ENCODE measurements at places on chromosomes 4 and X.

- DNase-seq = no peak
These were observed 5.2 kb downstream of the UGDH start for GRCh38 chr4:39522068-39522467.

DNA sequence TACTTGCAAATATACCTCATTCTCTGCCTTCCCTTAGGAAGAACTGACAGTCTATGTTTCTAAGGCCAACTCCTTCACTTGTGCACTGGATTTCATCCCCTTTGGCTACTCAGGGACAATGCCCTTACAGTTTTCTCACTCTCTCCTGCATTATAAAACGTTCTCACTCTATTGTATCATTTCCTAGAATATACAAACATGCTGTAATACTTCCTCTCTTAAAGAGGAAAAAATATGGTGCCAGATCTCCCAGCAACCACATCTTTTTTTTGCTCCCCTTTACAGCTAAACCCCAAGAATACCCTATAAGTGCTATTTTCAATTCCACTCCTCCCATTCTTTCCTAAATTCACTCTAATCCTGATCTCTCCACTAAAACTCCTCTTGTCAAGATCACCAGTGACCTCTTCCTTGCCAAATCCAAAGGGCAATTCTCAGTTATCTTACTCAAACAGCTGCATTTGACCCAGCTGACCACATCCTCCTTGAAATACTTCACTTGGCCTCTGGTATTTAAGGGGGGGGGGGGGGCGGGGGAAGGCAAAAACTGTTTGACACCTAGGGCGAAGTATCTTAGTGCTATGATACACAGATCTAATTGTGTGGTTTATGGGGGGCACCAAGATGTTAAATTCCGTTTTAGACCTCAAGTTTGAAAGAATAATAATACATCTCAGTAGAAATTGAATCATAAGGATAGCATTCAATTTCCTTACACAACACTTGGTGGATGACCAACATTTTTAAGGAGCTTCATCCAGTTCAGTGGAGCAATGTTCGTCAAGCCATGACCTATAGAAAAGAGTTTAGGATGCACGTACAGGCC, 1.6 kb downstream of the RCHY1 start:
- DNase-seq = peak; percentile 54

DNA sequence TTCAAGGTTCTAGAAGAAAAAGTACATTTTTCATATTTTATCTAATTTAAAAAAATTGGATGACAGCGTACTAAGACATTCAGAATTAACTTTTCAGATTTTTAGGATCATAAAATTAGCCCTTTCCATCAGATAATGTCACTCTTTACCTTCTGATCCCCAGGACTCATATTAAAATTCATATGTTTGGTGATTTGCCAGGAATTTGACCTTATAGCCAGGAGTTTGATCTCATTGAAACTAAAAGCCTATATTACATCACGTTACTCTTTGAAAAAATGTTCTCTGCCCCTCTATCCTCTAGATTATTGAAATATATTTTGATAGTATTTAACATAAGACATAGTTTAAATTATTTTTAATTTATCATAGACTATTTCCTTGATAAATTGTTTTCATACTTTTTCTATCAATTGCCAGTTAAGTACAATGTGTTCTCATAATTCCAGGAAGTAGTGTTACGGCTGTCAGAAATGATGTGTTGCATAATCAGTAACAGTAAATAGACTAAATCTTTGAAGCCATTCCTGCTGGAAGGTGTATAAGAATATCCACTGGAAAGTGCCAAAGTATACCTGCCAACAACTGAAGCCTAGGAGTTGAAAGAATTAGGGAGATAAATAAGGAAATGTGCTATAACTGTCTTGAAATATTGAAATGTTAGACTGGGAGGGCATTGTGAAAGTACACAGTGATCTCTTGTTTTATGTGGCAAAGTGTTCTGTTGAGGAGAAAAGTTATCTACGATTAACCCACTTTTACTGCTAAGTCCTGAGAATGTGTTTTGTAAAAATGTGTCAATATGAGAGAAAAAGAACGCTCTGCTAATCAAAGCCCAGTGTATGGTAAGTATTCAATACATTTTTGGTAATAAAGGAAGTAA, 32.9 kb upstream of the PDGFC start:
- no peak for DNase-seq

GRCh38 chrX:153060095-153060445, 3.8 kb downstream of the PNMA3 start:
- DNase-seq = no peak

- DNase-seq = peak; percentile 92
These were observed 182.6 kb downstream of the GABRB1 start for GRCh38 chr4:47213971-47214370.

GRCh38 chrX:78024349-78025059, 55.1 kb upstream of the PGAM4 start:
- peak; percentile 1 for DNase-seq

DNA sequence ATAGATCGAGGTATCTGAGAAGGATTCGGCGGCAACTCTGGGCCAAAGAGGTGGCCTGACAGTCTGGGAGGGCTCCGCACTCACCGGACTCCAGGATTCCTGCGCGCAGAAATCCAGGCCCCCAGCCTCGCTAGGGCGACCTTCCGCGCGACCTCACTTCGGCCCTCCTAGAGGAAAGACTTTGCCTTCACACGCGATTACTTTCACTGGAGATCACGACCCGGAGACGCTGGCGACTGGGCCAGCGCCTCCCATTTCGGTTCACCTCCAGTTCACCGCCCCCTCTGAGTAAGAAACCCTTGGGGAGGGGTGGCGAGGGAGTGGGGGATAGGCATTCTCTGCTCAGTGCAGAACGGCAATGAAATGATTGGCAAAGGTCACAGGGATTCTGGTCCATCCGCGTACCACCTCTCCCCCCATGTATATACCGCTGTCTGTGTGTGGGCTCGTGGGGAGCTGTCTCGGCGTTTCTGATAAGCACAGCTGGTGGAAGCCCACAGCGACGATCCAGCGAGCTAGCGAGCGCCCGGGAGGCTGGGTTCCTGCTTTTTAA, 2.5 kb downstream of the POU3F4 start:
- no peak for DNase-seq

DNA sequence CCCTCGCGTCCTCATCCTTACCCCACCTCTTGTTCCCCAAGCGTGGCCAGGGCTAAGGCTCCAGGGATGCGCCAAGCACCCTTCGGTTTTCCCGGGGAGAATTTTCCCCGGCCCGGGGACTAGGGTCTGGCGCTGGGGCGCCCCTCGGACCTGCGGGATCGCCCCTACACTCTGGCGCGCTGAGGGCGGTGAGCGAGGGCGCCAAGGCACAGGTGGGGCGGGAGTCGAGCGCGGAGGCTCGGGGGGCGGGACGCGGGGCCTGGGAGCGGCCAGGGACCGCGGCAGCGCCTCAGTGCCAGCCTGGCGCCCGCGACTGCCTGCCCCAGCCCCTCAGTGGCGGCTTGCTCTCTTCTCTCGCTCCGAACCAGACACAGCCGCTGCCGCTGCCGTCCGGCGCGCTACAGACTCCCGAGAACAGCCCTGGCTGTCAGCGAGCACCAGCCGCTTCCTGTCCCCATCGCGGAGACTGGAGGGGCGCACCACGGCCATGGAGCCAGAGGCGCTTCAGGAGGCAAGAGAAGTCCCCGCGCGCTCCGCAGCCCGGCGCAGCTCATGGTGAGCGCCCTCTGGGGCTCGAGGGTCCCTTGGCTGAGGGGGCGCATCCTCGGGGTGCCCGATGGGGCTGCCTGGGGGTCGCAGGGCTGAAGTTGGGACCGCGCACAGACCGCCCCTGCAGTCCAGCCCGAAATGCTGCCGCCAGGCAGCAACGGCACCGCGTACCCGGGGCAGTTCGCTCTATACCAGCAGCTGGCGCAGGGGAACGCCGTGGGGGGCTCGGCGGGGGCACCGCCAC, at the start of gene DRD5:
Gene DRD5, plus strand, starts transcription at position 292 of the 793 bp plus-strand sequence. Its CDS starts 396 bp downstream, at position 688.
- DNase-seq = no peak
